Fibroblast of lung (primary cell): ENCODE measurements at places on chromosomes 11 and 22. TPM values are rescaled to one million over a fixed set of nuclear protein-coding genes. Genes with fewer than 3 reads are reported as not detected.

Gene SCN3B
- under 0.01 TPM in 2 replicates for total RNA-seq

Gene PNPLA5
- under 0.01 and 0.33 TPM in 2 replicates for total RNA-seq

Gene BIRC3
- 3.3 TPM in 2 replicates for total RNA-seq

Gene ARHGAP20
- 9.4 and 11.6 TPM in 2 replicates for total RNA-seq

Gene ARVCF
- total RNA-seq: 13.9 and 15.7 TPM in 2 replicates

Gene PPARA
- total RNA-seq: 14.6 and 17.5 TPM in 2 replicates

Gene MRGPRX1
- total RNA-seq: not detected in 2 replicates
